ENCODE measurements at places on chromosomes 13 and 19.
A peak's percentile ranks its signal among the peaks of the same experiment; 100 is the strongest.

DNA sequence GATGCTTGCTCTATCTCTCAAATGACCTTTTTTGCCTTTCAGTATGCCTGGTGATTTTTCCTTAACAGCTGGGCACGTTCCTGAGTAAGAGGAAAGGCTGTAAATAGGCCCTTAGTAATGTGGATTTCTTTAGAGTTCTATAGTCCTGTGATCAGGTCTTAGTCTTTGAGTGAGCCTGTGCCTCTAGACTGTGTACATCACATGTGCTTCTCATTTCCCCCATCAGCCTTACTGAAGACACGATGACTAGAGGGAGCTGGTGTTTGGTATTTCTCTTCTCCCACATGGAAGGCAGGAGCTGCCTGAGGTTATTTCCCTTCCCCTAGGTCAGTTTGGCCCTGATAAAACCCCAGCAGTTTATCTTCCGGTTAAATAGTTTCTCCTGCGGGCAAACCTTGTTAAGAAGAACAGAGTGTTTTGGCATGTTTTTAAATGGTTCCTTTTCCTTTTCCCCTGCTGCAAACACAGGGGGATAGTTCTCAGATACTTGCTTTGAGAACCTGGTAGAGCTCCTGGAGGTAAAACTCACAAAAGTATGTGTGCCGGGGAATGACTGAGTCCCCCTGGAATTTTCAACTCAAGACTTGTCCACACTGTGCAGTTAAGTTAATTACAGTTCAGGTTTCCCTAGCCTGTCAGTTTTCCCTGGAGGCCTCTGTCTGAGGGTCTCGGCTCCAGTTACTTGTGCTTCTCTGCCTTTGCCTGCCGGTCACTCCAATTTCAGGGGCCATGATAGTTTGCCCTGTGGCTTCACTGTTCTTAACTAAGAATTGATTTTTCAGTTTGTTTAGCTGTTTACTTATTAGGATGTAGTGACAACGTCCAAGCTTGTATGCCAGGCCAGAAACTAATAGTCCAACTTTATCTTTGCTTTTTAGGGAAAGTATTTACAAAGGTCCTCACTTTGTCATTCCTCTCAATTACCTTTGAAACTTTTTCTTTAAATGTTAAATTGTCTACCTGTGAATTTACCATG, 94.4 kb downstream of the URI1 start:
- no peak for DNase-seq

GRCh38 chr19:8593931-8594330, 16.6 kb downstream of the ADAMTS10 start:
- no peak for DNase-seq

- no peak for DNase-seq
Measured at GRCh38 chr19:5406816-5407215, 48.4 kb upstream of the ZNRF4 start.

DNA sequence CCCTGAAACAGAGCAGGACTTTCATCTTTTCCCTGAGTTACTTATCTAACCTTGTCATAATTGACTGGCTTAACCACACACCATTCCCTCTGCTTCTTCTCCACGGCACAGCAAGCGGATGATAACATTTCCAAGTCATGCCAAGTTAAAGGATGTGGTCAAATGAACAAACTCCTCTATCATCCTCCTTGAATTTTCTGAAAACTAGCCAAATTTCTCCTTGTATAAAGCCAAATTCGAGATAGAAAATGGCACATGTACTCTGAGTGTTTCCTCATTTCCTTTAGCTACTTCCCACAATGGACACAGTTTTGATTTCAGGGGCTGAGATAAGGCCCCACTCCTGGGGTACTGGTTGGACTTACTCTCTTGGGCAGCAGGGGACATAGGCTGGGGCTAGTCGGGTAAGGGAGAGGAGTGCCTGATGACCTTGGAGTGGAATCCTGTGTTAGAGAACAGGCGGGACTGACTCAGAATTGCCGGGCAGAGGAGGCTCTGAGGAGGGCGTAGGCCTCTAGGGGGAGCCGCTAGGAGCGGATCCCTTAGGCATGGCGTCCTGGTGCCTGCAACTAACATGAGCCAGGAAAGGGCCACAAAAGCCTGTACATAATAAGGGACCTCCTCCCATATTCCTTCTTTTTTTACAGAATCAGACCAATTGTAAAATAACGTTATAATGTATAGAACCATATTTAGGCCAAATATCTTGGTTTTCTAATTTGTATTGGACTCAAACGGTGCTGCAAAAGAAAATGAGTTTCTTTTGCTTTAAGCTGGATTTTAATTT, 20.3 kb upstream of the TMTC4 start:
- DNase-seq: no peak

- no peak for DNase-seq
Measured at GRCh38 chr13:27077451-27077850, 94.2 kb downstream of the USP12 start.

DNA sequence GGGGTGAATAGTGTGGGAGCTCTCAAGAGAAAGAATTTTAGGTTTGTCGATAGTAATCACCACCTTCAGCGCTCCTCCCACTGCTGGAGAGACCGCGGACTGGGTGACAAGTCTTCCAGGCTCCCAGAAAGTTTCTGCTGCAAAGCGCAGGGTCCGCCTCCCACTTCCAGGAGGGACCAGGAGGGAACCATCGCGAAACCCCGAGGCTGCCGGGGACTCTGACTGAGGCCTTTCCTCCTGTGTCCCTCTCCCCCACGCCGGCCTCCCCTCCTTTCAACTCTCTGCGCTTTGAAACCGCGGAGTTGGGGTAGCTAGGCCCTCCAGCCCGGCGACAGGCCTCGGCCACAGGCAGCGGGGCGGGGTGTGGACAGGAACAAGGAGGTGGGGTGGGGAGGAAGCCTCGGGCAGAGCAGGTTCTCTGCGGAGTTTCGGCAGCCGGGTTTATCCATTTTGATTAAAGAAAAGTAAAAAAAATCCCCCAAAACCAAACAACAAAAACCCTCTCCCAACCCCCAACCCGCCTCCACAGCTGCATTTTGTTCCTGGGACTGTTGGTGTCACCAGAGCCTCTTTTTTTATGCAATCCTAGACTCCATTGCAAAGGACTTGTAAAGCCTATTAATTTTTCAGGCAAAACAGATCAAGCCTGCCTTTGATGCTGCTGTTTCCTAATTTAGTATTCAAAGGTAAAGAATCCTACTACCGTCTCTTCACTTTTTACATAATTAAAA, 157.2 kb downstream of the TM9SF2 start:
- DNase-seq: peak; percentile 76

GRCh38 chr13:107289540-107289939, 721.6 kb upstream of the ARGLU1 start:
- DNase-seq: no peak

DNA sequence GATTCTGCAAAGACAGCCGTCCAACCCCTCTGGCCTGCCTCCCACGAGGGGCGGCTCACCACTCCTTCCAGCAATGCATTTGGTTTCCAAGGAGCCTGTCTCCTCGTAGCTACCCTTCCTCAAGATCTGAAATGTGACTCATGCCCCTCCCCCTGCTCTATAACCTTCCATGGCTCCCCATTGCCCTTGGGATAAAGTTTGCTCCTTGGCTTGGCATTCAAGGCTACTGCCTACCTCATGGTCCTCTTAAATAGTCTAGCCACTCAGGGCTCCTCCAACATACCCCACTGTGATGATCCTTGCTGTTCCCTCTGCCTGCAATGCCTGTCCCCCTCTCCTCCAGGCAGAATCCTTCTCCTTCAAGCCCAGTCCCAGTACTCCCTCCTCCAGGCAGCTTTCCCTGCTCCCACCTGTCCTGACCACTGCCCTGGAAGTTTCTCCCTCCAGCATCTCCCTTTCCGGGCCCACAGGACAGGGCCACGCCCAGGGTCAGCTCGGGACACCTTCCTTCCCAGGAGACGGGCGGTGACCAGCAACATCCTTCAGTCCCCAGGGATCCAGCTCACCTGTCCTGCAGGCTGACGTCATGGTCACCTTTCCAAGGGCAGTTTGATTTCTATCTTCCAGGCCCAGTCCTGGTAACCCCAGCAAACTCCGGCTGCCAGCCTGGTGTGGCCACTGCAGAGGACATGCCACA, 19.2 kb upstream of the SEMA6B start:
- DNase-seq: no peak

DNA sequence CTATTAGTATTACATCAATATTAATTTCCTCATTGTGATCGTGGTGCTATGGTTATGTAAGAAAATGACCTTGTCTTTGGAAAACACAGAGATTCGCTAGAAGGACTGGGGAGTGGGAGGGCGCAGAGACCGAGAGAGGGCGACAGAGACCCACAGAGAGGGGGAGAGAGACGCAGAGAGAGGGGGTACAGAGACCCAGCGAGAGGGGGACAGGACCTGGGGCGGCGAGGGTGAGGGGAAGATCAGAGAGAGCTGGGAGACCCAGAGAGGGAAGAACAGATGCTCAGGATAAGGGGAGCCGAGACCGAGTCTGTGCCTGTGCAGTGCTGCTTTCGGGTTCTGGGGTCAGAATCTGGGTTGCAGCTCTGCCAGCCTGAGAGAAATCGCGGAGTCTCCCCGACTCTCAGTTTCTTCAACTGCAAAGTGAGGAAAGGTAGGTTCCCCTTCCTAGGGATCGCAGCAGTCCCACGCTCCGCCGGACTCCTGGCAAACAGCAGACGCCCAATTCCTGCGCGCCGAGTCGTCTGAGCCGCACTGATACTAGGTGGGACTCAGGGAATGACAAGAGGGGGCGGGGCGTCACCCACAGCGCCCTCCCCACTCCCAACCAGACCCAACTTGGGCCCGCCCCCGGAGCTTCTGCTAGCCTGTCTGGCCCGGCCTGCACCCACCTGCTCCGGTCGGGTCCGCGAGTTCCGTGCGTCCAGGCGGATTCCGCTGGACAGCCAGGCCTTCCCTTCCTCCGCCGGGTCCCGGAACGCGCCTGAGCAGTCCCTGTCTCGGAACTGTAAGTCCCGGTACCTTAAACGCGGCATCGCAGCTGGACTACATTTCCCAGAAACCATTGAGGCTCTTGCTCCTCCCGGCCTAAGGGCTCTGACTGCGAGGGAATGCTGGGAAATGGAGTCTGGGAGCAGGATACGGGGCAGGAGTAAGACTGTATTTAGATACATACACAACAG, 15.3 kb downstream of the IZUMO2 start:
- DNase-seq: peak; percentile 67

DNA sequence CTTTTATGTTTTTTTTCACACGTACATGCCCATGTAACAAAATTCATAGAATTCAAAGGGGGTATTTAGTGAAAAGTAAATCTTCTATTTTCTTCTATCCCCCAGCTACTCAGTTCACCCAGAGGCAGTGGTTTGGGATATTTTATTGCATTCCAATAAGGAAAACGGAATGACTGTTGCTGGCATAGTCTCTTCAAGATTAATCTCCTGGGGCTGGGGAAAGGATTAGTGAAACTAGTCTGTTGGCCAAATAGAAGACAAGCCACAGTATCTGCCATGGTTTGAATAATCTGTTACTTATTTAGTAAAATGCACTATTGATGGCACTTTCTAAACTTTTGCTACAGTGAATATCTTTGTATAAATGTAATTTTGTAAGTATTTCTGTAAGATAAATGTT, 122.0 kb downstream of the NDFIP2 start:
- no peak for DNase-seq

- no peak for DNase-seq
Measured at GRCh38 chr19:16585094-16585801, 13.0 kb upstream of the SLC35E1 start.

DNA sequence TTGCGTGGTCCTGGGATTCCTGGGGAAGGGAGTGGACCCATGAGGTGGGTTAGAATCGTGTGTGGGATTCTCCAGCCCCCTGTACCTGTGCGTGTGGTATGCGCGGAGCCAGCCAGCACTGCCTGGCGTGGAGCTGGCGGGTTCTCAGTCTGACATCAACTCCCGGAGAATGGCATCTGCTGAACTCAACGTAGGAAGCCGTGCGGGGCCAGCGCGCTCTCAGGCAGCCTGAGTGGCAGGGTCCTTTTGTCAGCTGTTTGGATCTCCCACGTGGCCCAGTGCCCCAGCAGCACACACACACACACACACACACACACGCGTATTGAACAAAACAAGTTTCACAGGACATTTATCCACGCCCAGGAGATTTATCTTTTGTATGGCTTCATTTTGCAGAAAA, 28.1 kb downstream of the ATP4B start:
- DNase-seq: no peak

DNA sequence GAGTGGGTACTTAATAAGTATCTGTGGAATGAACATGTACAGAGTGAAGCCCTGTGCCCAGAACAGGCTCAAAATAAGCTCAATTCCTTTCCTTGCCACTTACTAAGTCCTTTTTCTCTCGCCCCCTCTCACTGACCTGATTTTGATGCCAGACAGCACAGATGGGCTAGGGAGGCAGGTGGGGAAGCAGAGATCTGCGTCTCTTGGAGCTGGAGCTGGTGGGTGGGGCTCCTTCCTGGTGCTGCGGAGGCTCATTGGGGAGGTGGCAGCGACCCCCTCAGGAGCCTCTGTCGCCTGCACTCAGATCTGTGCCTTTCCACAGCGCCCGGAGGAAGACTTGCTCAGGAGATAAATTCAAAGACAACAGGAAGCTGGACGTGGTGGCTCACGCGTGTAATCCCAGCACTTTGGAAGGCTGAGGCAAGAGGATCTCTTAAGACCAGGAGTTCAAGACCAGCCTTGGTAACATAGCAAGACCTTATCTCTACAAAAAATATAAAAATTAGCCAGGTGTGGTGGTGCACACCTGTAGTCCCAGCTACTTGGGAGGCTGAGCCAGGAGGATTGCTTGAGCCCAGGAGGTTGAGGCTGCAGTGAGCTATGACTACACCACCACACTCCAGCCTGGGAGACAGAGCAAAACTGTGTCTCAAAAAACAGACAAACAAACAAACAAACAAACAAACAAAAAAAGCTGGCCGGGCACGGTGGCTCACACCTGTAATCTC, 14.6 kb downstream of the AKT2 start:
- DNase-seq: no peak

DNA sequence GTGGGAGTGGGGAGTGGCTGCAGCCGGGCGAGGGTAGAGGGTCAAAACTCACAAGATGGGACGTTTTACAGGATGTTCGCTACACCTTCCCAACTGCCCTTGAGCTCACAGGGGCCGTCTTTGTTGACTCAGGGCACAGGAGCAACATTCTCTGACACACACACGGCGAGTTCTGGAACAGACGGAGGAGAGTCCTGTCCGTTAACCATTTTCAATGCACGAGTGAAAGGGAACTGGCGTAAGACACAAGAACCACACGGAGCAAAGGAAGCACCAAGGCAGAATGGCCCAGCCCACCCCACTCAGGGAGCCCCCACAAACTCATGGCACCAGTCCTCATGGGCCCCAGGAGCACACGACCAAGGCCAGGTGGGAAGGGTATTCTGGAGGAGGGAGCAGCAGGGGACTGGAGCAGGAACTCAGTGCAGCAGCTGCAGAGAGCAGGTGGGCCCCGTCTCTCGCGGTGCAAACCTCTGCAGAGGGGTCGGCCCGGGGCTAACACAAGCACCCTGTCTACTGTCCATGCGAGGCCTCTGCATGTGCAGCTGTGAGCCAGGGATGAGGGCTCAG, 37.9 kb upstream of the ISYNA1 start:
- no peak for DNase-seq

- DNase-seq: no peak
Measured at GRCh38 chr19:8115805-8116396, 33.5 kb downstream of the FBN3 start.

DNA sequence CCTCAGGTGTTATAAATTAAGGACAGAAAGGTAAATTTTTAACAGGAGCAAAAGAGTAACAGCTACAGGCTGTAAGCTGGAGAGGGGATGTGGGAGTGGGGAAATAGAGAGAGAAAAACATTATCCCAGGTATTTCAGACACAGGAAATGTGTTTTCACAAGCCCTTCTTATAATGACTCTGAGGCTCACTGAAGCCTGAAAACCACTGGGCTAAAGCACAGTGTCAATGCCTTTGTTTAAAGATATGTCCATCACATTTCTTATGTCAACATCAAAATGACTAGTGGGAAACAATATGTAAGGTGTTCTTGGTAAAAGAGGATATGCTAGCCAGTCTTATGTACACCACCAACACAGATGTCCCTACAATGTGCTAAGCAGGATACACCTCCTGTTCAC, 365.9 kb downstream of the FGF14 start:
- no peak for DNase-seq

Measured in activated CD8-positive, alpha-beta T cell treated with anti-CD3 and anti-CD28 coated beads, Interleukin-2, amount 10 ng/mL, durations not matched to agents 7 days and 5 days (primary cell).